ENCODE measurements at places on chromosomes 12 and 14. TPM values are rescaled to one million over a fixed set of nuclear protein-coding genes. Genes with fewer than 3 reads are reported as not detected.

Gene SMIM41
- not detected for total RNA-seq

Gene FOXG1
- total RNA-seq, result not detected

Gene RTL1
- total RNA-seq, result not detected

Gene ADSS1
- 1.8 TPM for total RNA-seq

Gene LRRC10
- total RNA-seq, result not detected

Gene DDX23
- 120 TPM for total RNA-seq

Gene CEP128
- total RNA-seq, result 32.2 TPM

Measured in T-helper 2 cell treated with Interferon-gamma antibody and Interleukin-4, amounts not matched to agents 100 ng/mL and 5 ng/mL, for 36 hours (primary cell).